Pancreas (tissue), 10 donors: ENCODE measurements at places on chromosomes 7 and 10.

- no peak for DNase-seq
These were observed 54.9 kb upstream of the ZNF800 start for GRCh38 chr7:127447326-127447945.

DNA sequence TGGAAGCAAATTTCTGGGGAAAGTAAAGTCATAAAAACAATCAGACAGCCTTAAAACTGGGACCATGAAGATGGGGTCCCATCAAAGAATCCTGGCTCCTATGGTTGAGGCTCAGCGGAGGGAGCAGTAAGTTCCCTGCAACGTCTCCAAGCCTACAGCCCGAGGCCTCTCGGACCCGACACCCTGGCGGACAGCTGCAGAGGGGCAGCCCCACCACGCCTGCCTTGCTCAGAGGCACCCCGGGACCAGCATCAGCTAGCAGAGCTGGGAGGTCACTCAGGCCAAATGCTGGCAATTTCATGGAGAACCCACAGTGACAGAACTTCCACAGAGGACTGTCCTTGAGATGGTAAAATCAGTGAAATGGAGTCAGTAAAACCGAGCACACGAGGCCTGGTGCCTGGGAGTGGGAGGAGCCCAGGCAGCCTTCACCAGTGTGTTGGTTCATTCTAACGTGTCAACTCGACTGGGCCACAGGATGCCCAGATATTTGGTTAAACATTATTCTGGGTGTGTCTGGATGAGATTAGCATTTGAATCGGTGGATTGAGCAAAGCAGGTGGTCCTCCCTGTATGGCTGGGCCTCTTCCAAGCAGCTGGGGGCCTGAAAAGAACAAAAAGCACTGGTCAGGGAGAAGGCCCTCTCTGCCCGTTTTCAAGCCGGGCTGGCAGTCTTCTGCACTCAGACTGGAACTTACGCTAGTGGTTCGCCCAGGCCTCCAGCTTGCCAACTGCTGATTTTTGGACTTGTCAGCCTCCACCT lies 96.2 kb upstream of the INSIG1 start:
- DNase-seq, result no peak

DNA sequence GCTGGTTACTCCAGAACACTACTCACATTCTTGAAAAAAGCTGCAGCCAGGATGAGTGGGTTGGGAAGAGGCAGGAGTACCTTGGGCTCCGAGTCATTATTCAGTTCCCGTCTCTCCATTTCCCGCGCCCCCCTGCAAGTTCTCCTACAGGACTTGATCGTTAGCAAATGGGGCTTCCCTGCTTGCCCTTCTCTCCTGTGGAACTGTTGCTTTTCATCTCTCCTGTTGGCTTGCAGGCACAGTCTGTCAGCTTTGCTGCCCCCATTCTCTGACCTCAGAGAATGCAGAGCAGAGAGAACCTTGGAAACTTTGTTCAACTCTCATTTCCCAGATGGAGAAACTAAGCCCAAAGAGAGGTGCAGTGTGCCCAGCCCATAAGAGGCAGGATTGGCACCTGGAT lies 35.6 kb upstream of the LRRC4 start:
- DNase-seq, result no peak

DNA sequence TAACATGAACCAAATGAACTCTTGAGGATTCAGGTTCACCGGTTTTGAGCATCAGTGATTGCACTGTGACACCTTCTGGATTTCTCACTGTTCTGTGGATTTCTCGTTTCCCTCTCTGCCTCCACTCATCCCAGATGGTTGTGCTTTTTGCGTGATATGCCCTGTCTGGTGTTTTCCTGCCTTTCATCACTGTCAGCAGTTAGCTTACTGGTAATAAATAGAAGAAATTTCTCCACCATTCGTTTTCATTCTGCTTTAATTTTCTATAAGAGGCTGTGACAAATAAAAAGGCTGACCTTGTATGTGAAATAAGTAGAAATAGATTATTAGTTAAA lies 16.2 kb downstream of the BPGM start:
- DNase-seq, result no peak

DNA sequence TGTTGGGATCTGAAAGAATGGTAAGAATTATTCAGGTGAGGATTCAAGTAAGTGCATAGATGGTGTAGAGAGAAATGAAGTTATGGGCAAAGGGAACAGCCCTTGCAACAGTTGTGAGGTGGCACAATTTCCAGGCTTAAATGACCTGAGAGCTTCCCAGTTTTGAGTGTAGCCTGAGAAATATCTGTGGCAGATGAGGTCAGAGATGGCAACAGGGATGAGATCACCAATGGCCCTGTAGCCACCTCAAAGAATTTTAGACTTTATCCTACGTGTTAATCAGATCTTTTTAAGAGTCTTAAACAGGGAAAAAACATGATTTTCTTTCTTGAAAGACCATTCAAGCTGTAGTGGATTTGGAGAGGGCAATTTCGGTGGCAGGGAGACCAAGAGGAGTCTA lies 1.9 kb upstream of the NRF1 start:
- no peak for DNase-seq

DNA sequence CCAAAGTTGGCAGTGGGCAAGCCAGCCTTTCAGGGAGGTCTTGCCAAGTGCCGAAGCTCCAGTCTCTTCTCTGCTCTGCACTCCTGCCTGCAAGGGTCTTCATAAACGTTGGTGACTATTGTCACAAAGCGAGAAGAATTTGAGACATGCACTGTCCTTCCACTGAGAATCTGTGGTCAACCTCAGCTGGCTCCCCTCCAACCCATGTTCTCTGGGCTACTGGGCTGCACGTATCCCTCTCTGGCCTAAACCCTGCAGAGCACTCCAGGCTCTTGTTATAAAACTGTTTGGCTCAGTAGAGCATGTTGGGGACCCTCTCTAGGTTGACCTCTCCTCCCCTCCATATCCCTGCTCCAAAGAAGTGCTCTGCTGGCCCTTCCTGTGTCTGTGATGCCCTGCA lies 260.4 kb upstream of the NFE2L3 start:
- no peak for DNase-seq

DNA sequence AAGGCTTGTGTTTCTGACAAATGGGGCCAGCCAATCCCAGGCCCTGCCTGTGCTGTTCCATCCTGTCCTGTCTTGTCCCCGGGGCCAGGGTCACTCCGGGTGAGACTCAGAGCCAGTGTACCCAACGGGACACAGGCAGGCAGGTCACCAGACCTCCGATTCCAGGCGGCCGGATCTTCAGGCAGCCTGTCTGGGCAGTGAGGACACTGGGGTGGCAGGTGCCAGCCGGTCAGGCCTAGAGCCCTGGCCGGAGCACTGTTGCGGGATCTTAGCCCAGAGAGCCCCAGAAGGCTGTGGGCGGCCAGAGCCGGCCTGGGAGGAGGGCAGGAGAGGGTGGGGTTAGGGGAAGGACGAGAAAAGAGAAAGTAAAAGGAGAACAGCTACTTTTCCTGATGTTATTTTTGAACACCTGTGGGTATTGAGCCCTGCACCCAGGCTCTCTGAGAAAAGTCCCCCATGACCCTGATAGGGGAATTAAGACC lies 134.3 kb upstream of the TNRC18 start:
- DNase-seq, result peak; percentile 67

DNA sequence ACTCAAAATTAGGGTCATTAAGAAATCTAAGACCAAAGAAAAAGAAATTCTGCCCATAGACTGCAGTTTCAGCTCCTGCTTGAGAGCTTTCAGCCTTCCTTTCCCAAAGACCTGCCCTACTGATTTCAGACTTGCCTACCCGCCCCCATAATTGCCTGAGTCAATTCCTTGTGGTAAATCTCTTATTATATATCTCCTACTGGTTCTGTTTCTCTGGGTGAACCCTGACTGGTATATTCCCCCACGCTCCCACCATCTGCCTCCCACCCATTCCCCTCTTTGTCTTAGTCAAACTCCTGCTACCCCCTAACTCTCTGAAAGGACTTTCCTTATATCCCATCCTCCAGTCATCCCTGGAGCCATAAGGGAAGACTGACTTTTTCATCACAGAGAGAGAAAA lies 64.7 kb upstream of the MET start:
- DNase-seq, result no peak

DNA sequence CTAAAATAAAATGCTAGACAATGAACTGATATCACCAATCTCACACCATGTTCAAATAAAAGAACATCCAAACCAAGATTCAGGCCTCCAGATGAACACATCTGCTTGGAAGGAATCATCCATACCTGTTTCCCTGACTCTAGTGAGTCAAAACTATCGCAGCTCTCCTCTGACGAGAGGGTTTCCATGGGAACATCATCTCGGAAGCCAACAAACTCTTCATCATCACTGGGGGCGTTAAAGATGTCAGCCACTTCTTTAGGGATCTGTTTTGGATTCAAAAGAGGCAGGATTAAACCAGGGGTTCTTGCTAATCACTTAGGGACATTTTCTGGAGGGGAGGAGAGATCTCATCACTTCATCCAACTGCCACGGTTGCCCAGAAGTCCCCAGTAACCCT lies 29.1 kb downstream of the CDCA7L start:
- DNase-seq, result no peak

DNA sequence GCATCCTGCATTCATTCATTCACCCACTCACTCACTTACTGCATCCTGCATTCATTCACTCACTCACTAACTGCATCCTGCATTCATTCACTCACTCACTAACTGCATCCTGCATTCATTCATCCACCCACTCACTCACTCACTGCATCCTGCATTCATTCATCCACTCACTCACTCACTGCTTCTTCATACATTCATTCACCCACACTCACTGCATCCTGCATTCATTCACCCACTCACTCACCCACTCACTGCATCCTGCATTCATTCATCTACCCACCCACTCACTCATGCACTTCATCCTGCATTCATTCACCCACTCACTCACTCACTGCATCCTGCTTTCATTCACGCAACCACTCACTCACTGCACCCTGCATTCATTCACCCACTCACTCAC lies 1.5 kb upstream of the SNX8 start:
- no peak for DNase-seq

GRCh38 chr10:104563051-104563450 lies 78.0 kb upstream of the SORCS3 start:
- no peak for DNase-seq

- no peak for DNase-seq
These were observed 47.4 kb downstream of the PPP1R17 start for GRCh38 chr7:31734456-31734855.

DNA sequence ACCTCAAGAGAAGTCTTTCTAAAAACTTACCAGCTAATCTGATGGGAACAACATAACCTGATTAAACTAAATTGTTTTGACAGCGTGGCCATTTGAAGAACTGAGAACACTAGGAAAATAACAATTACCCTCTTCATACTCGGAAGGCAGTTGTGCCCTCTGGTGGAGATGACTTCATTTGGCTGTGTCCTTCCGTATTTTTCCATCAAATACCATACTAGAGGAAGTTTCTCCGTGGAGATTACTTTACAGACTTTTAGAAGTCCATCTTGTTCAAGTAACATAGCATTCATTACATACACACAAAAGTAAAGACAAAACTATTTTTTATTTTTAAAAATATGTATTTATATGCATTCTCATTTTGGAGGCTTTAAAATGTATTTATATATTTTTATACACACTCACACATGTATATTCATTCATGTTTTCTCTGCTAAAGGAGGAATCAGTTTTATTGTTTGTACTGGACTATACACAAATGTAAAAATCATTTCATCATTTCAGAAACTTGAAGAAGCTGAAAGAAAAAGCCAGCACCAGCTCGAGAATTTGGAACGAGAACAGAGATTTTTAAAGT lies 25.2 kb downstream of the SMNDC1 start:
- DNase-seq, result no peak

- no peak for DNase-seq
These were observed 12.4 kb downstream of the UMAD1 start for GRCh38 chr7:7652798-7653540.

- no peak for DNase-seq
These were observed 51.2 kb upstream of the LRRC4 start for GRCh38 chr7:128082431-128082830.

GRCh38 chr10:69677985-69678654 lies 48.1 kb downstream of the FAM241B start:
- no peak for DNase-seq

DNA sequence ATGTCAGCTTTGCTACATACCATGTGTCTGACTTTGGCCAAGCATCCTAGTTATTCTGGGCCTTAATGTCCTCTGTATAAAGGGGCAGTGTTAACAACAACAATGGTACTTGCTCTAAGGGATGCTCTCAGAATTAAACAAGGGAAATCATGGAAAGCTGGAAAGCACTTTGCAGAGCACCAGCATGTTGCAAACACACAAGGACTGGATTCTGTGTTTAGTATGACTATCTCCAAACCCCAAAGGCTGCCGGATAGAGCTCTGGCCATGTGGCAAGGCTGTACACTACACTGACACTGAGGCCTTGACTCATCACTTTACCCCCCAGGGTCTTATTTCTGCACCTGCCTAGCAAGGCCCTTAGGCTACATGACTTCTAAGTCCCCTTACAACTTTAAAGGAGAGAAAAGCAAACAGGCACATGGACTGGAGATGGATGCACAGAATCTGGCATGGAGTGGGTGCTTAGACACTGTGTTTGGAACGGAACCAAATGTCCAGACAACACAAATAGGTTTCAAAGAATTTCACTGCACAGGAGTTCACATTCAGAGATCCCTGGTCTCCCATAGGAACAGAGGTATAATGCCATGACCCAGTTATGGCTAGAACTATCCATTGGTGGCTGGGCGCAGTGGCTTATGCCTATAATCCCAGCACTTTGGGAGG lies 74.6 kb downstream of the FAM13C start:
- DNase-seq, result no peak

DNA sequence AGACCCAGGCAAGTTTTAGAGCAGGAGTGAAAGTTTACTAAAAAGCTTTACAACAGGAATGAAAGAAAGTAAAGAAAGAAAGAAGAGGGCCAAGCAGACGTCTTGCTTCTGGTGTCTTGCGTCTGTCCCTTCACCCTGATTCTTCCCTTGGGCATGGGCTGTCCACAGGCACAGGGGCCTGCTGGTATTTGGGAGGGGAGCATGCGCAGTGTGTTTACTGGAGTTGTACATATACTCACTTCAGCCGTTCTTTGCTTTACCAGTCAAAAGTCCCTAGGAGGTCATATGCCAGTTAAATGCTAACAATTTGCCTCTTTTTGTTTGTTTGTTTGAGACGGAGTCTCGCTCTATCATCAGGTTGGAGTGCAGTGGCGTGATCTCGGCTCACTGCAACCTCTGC lies 875.9 kb downstream of the REEP3 start:
- no peak for DNase-seq

- DNase-seq, result no peak
These were observed 4.0 kb downstream of the MXI1 start for GRCh38 chr10:110211465-110211843.
